ENCODE measurements at places on chromosomes 16 and 17. TPM values are rescaled to one million over a fixed set of nuclear protein-coding genes. Genes with fewer than 3 reads are reported as not detected.

The CHD9NB gene
- 5.1 TPM for total RNA-seq

The NKD1 gene
- total RNA-seq = 0.12 TPM

The ZNF423 gene
- total RNA-seq = 23.2 TPM

The KRT12 gene
- total RNA-seq = not detected

The PERCC1 gene
- total RNA-seq = not detected

Data from cardiac ventricle fibroblast (primary cell).